Fibroblast of the conjunctiva (primary cell): ENCODE measurements at places on chromosomes 12 and 14.
A peak's percentile ranks its signal among the peaks of the same experiment; 100 is the strongest.

- DNase-seq, result no peak
Observed at GRCh38 chr12:52295663-52296062, 4.3 kb upstream of the KRT81 start.

- DNase-seq, result no peak
Observed at GRCh38 chr14:102878174-102878969, 44.1 kb upstream of the AMN start.

GRCh38 chr12:69324797-69325466 is 23.2 kb upstream of the LYZ start:
- DNase-seq, result no peak

DNA sequence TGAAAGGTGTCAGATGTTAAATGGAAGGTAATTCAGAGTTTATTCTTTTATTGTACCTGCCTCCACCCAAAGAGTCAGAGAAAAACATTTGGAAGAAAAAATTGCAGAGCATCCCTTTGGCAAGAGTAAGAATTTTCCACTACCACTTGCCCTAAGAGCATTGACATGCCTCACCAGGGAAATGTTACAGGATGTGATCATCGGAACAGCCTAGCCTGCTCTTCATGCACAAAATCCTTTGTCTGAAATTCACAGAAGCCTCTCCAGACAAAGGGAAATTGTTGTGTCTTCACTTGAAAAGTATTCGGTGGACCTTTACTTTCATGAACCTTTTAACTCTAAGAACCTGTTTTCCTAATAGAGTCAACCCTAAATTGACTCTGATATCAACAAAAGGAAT is 36.9 kb downstream of the ATP2A2 start:
- DNase-seq, result peak; percentile 49

GRCh38 chr12:121775501-121775900 is 18.0 kb downstream of the RHOF start:
- no peak for DNase-seq

DNA sequence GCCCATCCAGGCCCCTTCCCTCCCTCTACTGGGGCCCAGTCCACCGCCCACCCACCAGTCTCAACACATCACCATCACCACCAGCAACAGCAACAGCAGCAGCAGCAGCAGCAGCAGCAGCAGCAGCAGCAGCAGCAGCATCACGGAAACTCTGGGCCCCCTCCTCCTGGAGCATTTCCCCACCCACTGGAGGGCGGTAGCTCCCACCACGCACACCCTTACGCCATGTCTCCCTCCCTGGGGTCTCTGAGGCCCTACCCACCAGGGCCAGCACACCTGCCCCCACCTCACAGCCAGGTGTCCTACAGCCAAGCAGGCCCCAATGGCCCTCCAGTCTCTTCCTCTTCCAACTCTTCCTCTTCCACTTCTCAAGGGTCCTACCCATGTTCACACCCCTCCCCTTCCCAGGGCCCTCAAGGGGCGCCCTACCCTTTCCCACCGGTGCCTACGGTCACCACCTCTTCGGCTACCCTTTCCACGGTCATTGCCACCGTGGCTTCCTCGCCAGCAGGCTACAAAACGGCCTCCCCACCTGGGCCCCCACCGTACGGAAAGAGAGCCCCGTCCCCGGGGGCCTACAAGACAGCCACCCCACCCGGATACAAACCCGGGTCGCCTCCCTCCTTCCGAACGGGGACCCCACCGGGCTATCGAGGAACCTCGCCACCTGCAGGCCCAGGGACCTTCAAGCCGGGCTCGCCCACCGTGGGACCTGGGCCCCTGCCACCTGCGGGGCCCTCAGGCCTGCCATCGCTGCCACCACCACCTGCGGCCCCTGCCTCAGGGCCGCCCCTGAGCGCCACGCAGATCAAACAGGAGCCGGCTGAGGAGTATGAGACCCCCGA is 6.8 kb upstream of the RNU7-1 start:
- no peak for DNase-seq

- DNase-seq, result no peak
Observed at GRCh38 chr14:68279777-68280233, 460.2 kb downstream of the RAD51B start.

- DNase-seq, result no peak
Observed at GRCh38 chr12:6788972-6789924, at the start of gene CD4. Gene CD4, plus strand, starts transcription at chr12:6789528. Its CDS starts 10,611 bp downstream, at chr12:6800139.
